OCI-LY7 (cell line): ENCODE measurements at places on chromosomes 6 and 20. TPM values are rescaled to one million over a fixed set of nuclear protein-coding genes. Genes with fewer than 3 reads are reported as not detected.

Gene TGIF2
- total RNA-seq, result 45.2 and 49.4 TPM in 2 replicates

Gene RNF146
- 26.3 and 31.1 TPM in 2 replicates for total RNA-seq

Gene ADGRF4
- not detected in 2 replicates for total RNA-seq

Gene PTPRT
- not detected in 2 replicates for total RNA-seq

Gene RIPOR2
- total RNA-seq, result 28.5 and 28.9 TPM in 2 replicates

Gene AIG1
- 0.40 and 0.85 TPM in 2 replicates for total RNA-seq

Gene BICRAL
- total RNA-seq, result 25.7 and 27.8 TPM in 2 replicates

Gene TRIM10
- not detected in 2 replicates for total RNA-seq

Gene OR2J2
- not detected in 2 replicates for total RNA-seq

Gene YWHAB
- 245 and 256 TPM in 2 replicates for total RNA-seq

Gene TFAP2A
- 2.5 and 3.3 TPM in 2 replicates for total RNA-seq
